Stimulated activated CD4-positive, alpha-beta T cell treated with anti-CD3 and anti-CD28 coated beads, Interleukin-12 subunit alpha, Interleukin-12 subunit beta, amount 100 ng/mL, for 4 hours (primary cell): ENCODE measurements at places on chromosomes 1 and 21.

DNA sequence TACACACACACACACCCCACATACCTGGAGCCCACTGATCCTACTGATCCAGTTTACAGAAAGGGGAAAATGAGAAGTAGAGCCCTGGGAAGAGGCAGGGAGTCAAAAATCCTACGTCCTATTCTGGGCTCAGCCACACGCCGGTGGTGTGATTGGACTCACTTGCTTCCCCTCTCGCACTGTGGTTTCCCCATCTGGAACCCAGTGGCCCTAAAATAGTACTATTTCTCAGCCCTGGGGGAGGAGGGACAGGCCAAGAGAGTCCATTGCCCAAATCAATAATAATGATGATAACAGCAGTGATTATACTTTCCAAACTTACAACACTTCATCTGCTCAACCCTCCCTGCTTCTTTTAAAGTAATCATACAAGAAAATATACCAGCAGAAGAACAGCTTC lies 2.9 kb upstream of the PIGR start:
- no peak for DNase-seq

DNA sequence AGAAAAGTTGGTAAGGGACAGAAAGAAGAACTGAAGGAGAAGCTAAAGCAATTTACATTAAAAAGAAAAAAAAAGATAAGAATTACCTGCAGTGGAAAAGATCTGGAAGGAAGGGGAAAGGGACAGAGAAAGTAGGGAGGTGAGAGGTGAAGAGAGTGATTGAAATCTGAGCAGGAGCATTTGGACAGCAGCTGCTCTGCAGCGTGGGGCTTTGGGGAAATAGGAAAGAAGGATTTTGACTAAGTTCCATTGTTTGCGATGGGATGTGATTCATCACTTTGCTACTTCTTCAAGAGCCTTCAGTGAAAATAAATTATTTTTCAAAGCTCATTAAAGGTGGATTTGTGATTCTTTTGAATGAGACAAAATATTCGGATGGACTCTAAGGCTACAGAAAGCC lies 26.1 kb upstream of the NMNAT2 start:
- no peak for DNase-seq

DNA sequence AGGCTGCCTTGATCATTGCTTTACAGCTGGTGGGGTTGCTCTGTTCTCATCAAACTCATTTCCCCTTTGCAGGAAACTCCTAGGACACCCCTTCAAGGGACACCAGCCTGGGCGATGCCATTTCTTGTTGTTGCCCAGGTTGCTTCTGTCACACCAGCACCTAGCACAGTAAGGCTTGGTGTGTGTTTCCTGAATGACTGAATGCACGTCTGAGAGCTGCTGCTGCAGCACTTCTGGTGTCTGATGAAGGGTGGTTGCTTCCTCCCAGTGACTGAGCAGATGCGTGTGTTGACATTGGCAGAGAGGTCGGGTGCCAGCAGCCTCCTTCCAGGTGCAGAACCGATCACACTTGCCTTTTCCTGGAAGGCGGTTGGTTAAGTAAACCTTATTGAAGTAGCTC lies 477.4 kb downstream of the CAMTA1 start:
- no peak for DNase-seq

DNA sequence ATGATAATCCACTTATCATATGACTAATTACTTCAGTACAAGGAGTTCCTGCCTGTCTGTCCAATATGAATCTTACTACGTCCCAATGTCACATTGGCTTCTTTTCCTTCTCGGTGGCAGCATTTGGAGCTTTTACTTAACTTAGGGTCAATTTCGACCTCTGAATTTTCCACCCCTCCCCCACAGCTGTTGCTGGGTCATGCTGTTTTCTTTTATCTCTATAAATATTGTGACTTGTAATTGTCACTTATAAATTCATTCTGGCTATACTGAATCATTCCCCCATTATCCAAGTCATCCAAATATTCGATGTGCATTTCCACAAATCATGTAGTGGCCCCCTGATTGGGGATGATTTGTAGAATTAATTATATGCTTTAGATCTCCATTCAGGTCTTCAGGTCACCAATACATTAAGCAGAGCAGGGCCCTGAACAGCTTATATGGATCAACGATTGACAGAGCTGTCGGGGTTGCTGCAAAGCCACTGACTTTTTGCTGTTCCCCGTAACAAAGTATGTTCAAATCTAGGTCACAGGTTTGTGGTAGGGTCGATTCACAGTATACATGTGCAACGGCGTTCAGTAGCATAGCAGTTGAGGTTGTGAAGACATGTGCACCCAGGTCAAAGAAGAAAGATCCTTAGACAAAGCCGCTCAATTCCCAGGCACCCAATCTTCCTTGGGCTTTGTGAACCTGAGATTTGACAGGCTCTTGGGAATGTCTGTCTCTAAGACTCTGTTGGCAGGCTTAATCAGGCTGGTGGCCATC lies 18.3 kb upstream of the RNU1-4 start:
- no peak for DNase-seq

- DNase-seq = no peak
Measured at GRCh38 chr1:243977094-243977493, 74.0 kb upstream of the ZBTB18 start.

GRCh38 chr1:24317956-24318614 lies 1.1 kb upstream of the GRHL3 start:
- no peak for DNase-seq

DNA sequence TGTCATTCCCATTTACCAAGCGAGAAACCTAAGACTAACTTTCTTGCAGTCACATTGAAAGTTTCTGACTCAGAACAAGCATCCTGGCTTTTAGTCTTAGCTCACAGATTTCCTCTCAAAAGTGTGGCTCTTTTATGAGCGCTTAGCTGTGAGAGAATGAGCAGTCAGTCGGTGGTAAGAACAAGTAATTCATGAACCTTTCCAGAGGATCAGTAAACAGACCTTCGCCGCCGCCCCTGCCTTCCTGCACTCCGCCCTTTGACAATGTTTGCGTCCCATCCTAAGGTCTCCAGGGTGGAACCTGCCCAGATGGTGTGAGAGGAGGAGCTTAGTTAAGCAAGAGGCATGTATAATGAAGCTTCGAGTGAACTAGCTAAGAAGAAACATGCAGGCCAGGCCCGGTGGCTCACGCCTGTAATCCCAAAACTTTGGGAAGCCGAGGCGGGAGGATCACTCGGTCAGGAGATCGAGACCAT lies 142.4 kb downstream of the GLUL start:
- peak; percentile 6 for DNase-seq

DNA sequence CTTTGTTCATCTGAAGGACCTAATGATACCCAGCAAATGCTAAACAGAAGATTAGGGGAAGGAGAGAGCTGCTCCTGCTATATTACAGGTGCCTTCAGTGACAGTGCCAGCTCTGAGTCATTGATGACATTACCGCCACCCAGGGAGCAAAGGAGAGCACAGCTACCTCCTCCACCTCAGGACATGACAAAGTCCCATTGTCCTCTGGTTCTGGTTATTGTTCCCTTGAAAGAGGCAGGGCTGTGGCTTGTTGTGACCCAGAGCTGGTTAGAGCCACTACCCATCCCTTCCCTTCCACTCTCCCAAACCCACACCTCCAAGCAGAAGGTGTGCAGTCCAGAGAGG lies 363.5 kb upstream of the DUSP10 start:
- no peak for DNase-seq

DNA sequence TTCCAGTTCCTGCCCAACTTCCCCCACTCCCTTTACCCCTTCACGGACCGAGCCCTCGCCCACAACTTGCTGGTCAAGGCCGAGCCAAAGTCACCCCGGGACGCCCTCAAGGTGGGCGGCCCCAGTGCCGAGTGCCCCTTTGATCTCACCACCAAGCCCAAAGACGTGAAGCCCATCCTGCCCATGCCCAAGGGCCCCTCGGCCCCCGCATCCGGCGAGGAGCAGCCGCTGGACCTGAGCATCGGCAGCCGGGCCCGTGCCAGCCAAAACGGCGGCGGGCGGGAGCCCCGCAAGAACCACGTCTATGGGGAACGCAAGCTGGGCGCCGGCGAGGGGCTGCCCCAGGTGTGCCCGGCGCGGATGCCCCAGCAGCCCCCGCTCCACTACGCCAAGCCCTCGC lies 42.1 kb upstream of the ARHGEF16 start:
- DNase-seq = no peak
